ENCODE measurements at places on chromosomes 12 and 14.

DNA sequence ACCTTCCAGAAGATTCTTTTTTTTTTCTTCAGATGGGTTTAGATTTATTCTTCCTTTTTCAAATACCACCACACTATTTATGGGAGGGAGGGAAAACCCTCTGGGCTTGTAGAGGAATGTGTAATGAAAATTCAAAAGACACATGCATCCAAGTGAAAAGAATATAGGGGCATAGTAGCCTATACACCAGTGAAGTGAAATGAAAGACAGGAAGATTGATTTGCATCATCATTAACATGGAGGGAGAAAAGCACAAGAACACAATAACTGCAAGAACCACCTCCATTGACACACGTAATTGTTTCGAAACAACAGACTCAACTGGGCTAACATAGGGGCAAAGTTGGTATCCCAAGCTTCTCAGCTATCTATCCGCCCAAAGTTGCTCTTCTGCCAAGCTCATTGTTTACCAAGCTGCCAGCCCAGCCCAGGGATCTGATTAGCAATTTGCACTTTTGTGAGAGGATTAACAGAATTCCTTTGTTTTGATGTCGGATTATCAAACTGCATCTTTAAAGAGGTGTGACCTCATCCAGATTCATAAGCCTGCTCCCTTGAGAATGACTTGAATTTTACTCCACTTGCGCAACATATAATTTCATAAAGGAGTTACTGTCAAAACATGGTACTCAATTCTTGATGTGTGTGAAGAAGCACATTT lies 430.5 kb upstream of the SOX5 start:
- no peak for DNase-seq

GRCh38 chr12:88571543-88571942 lies 8.7 kb downstream of the KITLG start:
- no peak for DNase-seq

DNA sequence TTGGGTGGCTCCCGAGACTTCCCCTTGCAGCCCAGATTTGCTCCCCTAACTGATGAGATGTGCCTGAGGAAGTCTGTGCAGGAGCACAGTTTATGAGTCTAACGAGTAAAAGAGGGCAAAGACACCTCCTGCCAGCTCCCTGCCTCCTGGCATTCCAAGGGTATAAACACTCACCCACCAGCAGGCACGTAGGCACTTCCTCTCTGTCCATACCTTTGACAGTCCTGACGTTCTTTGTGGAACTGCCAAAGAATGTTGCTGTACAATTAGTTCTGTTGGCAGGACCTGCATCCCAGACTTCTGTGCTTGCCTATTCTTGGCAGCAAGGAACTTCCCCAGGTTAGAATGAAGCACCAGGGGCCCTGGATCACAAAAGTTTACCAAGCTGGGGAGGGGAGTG lies 889.3 kb downstream of the BCL11B start:
- no peak for DNase-seq

DNA sequence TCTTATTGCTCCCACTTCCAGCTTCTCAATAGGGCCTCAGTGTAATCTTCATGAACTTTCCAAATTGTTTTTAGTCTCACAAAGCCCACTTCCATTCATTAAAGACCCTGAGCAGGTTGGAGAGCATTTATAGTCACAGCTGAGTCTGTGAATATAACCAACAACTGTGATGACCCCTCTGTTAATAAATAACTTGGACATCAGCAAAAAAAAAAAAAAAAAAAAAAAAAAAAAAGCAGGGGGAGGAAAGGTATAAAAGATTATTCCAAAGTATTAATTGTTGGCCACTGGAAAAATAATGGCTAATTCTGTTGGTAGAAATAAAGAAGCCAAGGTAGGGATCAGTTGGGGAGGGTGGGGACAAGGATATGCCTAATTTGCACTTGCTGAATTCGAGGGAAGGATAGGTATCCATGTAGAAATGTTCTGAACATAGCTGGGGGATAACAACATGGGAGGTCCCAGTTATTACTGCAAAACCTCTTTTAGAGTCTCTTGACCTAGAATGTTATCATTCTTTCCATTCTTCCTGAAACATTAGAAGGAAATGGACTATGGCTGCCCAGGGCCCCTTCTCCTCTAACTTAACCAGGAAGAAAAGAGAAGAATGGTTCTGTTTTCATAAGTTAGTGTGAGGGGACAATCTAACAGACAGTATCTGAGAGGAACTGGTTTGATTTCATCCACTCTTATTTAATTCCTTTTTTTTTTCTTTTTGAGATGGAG lies 56.5 kb downstream of the SAMD4A start:
- DNase-seq: no peak

- DNase-seq: no peak
These were observed 63.8 kb downstream of the PTGER2 start for GRCh38 chr14:52377940-52378339.

GRCh38 chr12:118374909-118375308 lies 1.4 kb upstream of the SUDS3 start:
- DNase-seq: no peak

GRCh38 chr12:124046456-124046740 lies 73.4 kb downstream of the ZNF664 start:
- no peak for DNase-seq

Measured in stimulated activated CD4-positive, alpha-beta T cell treated with anti-CD3 and anti-CD28 coated beads, Interleukin-2, amount 100 ng/mL, for 48 hours (primary cell).